ENCODE measurements at places on chromosomes 1 and 21.

DNA sequence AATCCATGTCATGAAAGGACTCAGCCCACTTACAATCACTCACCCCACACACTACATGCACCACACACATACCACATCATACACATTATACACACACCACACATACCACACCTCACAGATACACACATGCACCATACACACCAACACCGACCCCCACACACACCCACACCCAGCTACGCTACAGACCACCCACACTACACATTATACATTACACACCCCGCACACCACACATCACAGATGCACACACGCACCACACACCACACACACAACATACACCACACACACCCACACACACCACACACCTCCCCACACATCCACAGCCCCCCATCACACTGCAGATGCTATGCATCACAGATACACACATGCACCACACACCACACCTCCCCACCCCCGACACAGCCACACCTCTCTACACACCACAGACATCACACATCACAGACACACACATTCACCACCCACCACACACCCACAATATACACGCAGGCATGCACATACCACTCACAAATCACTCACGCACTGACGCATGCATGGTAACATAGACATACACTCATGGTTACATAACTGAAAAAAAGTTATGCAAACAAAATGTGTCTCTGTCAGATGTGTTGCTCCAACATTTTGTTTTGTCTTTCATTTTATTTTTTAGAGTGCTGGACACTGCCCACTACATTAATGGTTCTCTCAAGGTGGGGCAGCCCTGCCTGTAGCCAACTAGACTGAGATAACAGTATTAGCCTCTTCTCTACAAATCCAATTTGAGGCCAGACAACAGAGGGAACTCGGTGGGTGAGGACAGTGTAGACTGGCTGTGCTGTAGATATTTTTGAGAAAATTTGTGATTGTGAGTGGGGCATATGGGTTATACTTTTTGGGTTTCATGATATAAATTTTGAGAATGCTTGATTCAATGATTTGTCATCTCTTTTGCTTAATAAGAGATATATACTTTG, 15.2 kb upstream of the PGBD2 start:
- DNase-seq = no peak

- DNase-seq = no peak
Measured at GRCh38 chr1:32100807-32101708, 6.8 kb upstream of the KPNA6 start.

DNA sequence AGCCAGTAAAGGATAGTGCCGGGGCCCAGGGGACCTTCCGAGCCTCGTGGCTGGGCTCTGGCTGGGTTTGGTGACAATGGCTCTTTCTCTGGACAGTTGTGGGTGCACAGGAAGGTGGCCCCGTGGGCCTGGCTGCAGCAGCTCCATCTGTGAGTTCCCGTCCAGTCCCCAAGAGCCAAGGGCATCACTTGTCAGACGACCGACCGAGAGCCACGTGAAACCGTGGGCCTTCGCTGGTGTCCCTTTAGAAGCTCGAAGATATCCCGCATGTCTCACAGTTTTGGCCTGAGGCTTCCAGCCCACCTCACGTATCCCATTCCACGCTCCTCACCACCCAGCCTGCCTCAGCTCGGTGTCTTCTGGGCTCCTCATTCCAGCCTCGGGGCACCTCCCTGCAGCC, 27.2 kb upstream of the UMODL1 start:
- DNase-seq = no peak

- DNase-seq = no peak
Measured at GRCh38 chr1:41571041-41571440, 86.6 kb upstream of the EDN2 start.

- no peak for DNase-seq
Measured at GRCh38 chr21:44697811-44698734, 1.1 kb downstream of the KRTAP10-12 start.

DNA sequence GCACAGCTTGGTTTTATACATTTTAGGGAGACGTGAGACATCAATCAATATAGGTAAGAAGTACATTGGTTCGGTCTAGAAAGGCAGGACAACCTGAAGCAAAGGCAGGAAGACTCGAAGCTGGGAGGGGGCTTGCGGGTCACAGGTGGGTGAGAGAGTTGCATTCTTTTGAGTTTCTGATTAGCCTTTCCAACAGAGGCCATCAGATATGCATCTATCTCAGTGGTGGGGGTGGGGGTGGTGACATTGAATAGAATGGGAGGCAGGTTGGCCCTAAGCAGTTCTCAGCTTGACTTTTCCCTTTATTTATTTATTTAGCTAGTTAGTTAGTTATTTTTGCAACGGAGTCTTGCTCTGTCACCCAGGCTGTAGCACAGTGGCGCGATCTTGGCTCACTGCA, 85.6 kb downstream of the WDR4 start:
- no peak for DNase-seq

DNA sequence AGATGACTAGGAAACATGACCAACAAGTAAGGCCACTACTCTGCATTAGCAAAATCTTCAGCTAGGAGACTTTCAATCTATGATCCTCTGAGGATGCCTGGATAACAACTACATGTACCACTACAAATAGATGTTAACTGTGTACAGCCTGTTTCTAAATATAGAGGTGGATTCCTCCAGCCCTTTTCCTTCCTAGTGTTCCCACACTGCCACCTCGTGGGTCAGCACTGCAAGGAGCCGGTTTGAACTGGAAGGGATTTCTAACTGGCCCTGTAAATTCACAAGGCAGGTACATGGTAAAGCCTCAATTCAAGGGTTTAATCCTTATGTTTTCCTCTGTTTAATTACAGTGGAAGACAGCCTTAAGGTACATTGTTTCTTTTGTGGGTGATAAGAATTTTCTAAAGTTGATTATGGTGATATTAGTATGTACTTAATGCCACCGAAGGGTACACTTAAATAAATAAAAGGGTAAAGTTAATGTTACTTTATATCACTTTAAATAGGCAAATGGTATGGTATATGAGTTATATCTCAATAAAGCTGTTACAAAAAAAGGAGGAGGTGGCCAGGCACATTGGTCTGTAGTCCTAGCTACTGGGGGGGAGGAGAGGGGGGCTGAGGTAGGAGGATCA, 14.4 kb downstream of the SMYD3 start:
- no peak for DNase-seq

All from activated T-cell treated with anti-CD3 and anti-CD28 coated beads for 4 hours (primary cell).